NCI-H1417 (cell line): ENCODE measurements at places on chromosomes 2 and 18.

DNA sequence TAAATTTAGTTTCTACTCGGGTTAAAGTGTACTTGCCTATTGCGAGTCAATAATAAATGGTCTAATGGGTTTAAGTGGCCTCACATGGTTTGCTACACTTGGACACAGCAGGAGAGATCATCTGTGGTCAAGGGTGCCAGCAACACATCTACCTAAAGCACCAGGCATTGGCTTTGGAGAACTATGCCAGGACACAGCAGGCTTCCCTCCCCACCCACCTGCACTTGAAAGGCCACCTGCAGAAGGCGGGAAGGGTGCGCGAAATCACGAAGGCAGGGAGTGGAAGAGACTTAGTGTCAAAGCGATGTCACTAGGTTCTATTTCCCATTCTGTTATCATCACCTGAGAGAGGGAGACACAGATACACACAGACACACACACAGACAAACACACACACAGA lies 44.5 kb downstream of the MYT1L start:
- peak; percentile 82 for DNase-seq

DNA sequence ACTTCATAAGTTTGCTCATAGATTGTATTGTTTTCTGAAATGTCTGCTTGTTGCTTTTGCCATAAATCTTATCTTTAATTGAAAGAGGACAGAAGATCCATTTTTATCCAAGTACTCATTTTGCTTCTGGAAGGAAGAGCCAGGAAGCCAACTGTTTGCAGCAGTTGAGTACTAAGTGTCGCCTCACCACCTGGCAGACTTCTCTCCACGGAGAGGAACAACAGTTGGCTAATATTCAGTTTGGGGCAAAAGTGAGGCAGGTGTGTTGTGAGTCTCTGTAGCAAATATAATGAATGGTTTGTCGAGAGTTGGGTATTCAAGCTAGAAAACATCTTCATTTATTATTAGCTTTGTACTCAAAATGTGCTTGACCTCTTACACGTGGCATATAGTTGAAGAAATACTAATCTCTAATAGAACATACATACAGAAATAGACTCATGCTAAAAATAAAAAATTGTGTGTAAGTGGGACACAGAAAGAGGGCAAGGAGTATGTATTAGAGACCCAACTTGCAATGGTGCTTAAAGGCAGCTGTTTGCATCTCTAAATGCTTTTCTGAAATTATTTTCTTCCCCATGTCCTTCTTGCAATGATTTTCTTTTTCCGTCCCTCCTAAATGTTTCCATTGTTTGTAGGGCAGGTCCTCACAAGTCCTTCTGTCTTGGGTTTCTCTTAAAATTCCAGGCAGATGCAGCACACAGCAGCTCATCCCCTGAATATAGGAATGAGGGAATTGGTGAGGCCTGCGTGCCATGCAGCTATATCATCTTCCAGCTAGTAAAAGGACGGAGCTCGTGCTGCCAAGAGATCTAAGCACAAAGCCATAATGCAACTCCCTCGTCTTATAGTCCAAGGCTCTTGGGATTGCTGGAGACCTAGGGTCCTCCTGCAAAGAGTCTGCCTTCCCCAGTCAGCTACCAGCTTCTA lies 44.8 kb upstream of the MAP3K20 start:
- DNase-seq, result no peak

DNA sequence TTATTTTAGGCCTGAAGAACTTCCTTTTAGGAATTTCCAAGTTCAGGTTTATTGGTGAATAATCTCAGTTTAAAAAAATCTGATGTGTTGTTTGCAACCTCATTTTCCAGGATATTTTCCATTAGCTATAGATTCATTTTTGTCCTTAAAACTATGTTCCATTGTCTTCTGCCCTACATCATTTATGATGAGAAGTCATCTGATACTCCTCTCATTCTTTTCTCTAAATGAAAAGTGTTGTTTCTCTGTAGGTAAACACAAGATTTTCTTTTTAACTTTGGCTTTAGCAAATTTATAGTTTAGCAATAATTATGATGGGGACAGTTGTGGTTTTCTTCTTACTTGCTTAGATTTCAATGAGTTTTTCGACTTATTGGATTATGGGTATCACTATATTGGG lies 427.3 kb downstream of the DCDC2C start:
- no peak for DNase-seq

- DNase-seq, result peak; percentile 10
These were observed 51.2 kb downstream of the INHBB start for GRCh38 chr2:120396861-120397811.

- no peak for DNase-seq
These were observed 61.6 kb downstream of the EDAR start for GRCh38 chr2:108927405-108927804.

DNA sequence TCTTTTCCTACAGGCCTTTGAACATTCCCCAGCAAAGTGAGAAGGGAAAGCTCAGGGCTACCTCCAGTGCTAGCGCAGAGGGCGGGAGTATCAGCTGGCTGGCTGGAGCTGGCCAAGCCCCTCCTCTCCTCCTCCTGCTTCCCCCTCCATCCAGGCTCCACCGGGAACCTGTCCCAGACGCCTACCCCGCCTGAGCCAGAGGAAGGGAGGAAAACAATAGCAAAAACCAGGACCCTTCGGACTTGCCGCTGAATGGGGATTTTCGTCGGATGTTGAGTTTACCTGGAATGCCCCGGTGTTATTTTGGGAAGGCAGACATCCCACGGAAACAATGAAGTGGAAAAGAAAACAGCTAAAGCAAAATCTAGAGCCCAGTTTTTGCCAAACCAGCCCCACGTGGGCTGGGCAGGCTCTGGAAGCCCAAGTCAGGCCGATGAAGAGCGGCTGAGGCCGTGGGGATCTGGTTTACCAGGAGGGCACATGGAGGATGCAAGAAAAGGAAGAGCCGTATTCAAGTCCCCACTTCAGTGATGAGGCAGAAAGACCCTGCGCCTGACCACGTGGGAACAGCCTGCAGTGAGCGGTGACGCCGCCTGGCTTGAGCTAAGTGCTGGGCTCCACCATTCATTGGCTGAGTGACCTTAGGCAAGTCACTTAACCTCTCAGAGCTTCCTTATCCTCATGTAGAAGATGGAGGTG lies 100.4 kb upstream of the LCLAT1 start:
- no peak for DNase-seq

- DNase-seq, result no peak
These were observed 8.7 kb upstream of the FZD5 start for GRCh38 chr2:207778298-207778882.

- no peak for DNase-seq
These were observed 713.1 kb upstream of the SOX11 start for GRCh38 chr2:4979111-4979510.

GRCh38 chr2:183829931-183830330 lies 705.7 kb downstream of the NUP35 start:
- DNase-seq, result no peak

DNA sequence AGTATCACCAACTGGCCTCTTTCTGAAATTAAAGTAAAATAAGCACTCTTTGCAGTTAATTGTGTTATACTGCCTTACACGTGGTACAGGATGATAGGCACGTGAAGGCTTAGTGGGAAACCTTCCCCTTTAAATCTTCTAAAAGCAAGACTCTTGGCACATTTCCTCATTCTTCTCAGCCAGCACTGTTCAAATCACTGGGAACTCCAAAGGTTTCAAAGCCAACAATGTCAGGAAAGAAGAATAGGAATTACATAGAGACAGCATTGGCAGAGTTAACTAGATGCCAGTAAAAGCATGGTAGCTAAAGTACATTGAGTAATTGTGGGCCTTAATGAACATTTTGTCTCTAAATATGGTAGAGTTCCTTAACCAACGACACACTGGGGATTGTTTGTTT lies 96.4 kb downstream of the DTNA start:
- no peak for DNase-seq

GRCh38 chr2:232955856-232956255 lies 57.2 kb downstream of the NGEF start:
- no peak for DNase-seq

DNA sequence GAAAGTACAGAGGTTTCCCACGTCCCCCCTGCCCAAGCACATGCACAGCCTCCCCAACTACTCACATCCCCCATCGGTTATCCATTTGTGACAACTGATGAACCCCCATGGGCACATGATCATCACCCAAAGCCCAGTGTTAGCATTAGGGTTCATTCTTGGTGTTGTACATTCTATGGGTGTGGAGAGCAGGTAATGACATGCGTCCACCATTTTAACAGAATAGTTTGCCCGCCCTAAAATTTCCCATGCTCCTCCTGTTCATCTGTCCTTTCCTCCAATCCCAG lies 74.3 kb downstream of the LONRF2 start:
- DNase-seq, result no peak

DNA sequence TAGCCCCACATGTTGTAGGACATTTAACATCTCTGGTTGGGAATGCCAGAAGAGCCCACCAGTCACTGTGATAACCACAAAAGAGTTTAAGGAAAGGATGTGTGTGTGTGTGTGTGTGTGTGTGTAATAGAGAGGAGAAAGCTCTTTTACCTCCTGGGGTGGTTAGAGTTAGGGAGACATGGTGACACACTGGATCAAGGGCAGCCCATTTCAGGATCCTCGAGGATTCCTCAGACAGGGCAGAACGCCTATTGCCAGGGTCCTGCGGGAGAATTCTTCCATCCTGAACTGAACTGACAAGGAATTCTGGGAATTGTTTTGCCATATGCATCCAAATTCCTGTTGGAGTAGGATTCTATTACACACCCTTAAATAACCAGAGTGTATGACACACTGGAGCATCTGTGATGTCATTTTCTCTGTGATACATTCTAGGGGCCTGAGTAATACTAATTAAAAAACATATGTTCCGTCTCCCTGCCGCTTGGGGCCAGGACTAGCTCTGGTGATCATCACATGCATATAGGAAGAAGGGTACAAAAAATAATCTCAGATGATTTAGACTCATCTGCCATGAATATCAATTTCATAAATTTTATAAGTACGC lies 156.4 kb upstream of the MMADHC start:
- no peak for DNase-seq

DNA sequence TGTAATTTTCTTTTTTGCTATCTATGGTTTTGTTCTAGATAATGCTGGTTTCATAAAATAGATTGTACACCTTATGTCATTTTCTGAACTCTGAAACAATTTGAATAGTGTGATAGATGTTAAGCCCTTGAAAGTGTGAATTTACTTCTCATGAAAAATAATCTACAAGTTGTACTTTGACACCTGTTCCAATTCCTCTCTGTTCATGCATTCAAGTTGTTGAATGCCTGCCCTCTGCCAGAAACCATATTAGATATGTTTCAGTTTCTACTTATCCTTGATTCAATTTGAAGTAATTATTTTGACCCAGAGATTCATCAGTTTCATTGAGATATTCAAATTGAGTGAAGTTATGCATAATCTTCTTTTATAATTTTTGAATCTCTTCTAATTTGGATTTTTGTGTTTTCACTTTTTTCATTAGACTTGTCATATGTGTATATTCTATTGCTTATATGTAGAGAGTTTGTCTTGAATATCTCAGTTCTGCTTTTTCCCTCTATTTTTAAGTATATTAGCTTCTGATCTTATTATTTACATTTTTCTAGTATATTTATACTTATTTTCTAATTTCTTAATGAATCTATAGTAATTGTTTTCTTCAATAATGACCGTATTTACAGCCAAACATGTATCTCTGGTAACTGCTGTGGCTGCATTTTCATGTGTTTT lies 143.3 kb upstream of the TACR1 start:
- no peak for DNase-seq

GRCh38 chr2:71923887-71924533 lies 223.7 kb downstream of the CYP26B1 start:
- DNase-seq, result peak; percentile 31

DNA sequence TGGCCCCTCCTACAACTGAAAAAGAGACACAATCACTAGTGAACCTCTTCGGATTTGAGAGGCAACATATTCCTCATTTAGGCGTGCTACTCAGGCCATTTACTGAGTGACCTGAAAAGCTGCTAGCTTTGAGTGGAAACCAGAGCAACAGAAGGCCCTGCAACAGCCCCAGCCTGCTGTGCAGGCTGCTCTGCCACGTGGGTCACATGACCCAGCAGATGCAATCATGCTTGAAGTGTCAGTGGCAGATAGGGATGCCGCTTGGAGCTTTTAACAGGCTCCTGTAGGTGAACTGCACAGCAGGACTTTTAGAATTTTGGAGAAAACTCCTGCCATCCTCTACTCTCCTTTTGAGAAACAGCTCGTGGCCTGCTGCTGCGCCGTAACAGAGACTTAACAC lies 578.6 kb upstream of the RAB6C start:
- no peak for DNase-seq

GRCh38 chr2:11168488-11168887 lies 13.2 kb downstream of the SLC66A3 start:
- DNase-seq, result no peak

GRCh38 chr2:71611781-71612527 lies 158.6 kb downstream of the DYSF start:
- DNase-seq, result no peak

- no peak for DNase-seq
These were observed 619 bp downstream of the GALM start for GRCh38 chr2:38666556-38666910.

DNA sequence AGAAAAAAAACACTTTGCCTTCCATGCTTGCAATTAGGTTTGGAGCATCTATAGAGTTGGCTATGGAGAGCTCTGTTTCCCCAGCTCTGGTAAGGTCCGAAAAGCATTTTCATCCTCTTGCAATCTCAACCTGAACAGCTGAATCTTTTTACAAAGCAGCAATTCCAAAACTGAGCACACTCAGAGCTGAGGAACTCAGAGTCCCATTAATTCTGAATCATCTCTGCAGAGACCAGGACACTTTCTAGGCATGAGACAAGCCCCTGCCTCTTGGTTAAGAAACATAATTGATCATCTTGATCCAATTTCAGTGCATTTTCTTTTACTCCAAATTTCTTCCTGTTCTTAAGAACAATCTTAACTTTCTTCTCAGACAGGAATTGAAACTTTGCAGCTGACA lies 4.2 kb downstream of the CNGA3 start:
- no peak for DNase-seq

DNA sequence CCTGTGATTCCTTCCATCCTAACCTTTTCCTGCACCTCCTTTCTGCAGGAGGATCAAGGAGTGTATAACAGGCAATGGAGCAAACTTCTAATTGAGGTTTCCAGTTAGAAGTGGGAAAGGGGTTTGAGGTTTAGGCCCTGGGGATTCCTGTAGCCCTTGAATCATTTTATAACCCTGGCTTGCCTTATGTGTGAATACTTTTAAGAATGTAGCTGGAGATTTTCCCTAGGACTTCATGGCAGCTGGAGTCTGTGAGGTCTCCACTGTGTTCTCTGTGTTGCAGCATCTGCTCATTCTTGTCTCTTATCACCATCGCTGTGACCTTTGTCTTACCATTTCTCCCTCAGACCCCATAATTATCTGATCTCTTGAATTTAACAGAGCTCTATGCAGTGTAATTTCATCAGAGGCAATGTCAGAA lies 370.2 kb upstream of the SLC14A2 start:
- DNase-seq, result peak; percentile 19

GRCh38 chr2:230925879-230926765 lies 1.1 kb upstream of the GPR55 start:
- no peak for DNase-seq

DNA sequence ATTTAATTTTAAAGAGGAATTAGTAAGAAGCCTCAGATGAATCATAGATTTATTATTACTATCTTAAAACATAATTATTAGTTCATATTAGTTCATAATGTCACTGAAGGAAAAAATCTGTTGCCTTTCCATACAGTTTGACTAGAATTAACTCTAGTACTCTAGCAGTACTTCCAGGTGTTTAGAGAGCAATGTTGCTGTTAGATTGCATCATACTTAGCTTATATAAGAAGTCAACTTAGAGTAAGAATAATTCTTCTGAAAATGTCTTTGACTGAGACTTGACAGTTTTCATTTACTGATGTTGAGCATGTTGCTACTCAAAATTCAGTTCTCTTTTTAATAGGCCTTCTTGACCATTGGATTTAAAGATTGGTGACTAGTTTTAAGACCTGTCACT lies 4.7 kb downstream of the RAB3GAP1 start:
- no peak for DNase-seq

- no peak for DNase-seq
These were observed 121.0 kb downstream of the ALPK2 start for GRCh38 chr18:58507880-58508279.
